NCI-H2029 (cell line): ENCODE measurements at places on chromosomes 12 and 14.

GRCh38 chr12:97940629-97941028 is 478.0 kb downstream of the RMST start:
- no peak for DNase-seq

DNA sequence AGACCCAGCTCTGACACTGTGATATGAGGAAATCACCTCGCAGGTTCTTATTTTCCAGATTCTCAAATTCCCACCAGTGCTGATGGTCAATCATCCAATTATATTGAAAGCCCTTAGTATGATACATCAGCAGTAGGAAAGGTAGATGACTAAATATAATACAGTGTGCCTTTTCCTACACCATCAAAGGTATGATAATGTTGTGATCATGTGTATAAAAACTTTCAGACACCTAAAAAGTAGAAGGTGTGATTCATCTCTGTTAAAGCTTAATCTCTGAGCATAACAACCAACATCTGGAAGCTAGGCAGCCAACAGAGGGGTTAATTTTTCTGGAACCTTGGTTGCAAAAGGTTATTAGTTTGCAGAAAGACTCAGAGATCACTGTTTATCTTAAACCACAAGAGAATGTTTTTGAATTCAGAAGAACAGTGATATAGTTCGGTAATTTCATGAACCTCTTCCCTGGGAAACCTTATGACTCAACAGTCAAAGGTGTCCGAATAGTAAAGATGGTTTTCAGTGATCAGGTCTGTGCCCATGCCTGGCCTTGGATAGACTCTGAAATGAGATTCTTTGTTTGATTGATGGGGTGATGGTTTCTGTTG is 122.5 kb downstream of the ETV6 start:
- DNase-seq = no peak

DNA sequence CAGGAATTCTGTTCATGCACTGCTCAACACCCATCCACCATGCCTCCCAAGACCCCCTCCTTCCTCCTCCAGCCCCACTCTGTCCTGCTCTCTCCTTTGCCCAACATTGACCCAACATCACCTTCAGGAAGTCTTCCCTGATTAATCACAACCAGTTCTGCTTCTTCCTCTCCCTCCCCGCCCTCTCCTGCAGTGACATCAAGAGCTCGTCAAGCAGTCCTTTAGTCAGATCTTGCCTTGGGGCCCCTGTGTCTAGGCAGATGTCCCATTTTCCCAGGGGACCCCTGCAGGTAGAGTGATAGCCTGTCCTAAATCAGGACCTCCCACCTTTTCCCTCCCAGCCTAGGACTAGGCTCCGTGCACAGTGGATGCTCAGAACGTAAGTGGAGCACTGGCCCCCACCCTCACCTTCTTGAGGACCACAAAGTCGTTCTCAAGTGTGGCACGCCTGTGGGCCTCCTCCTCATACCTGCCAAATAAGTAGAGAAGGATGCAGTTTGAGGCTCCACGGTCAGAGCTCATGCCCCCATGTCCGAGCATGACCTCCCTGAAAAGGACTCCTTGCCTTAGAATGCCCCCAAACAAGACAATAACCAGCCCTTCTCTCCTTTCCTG is 2.3 kb downstream of the KRT78 start:
- DNase-seq = no peak

GRCh38 chr12:93740751-93741150 is 63.6 kb downstream of the CRADD start:
- DNase-seq = no peak

- DNase-seq = no peak
These were observed 36.4 kb upstream of the EML1 start for GRCh38 chr14:99756796-99757195.

DNA sequence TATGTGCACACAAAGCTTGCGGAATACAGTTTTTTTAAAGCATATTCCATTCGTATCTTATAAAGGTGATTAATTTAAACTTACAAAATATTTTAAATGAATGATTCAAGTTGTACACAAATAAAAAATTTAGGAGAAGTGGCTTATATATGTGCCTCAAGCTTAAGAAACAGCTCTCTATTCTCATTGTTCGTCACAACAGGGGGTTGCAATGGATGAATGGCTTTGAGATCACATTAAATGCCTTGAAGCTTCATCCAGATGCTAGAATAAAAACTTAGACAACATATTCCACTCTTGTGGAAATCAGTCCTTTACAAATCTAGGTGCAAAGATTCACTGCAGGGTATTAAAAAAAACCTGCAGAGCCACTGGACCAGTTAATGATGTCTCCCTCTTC is 303.9 kb upstream of the LRFN5 start:
- no peak for DNase-seq

GRCh38 chr14:24084440-24084839 is 9.7 kb upstream of the PCK2 start:
- no peak for DNase-seq

- peak; percentile 84 for DNase-seq
These were observed 18.0 kb upstream of the CACNA1C start for GRCh38 chr12:2034633-2035430.

- DNase-seq = no peak
These were observed 397.7 kb downstream of the MDGA2 start for GRCh38 chr14:47277703-47278102.

GRCh38 chr14:81157431-81157830 is 63.3 kb downstream of the GTF2A1 start:
- DNase-seq = no peak

DNA sequence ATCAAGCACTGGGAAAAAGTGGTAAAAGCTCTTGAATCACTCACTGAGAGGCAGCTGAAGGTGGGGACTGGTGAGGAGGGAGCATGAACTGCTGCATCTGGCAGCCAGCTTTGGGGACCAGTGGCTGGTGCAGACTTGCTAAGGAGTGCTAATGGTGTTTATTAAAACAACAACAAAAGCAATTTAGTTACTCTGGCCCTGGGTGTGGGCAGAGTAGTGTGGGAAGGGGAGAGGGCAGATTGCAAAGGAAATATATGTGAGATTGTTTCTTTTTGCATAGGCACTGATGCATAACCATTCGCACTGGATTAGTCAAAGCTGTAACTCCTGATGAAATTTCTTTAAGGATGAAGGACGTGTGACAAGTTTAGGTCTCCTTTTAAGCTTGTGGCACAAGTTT is 8.1 kb downstream of the TXNRD1 start:
- no peak for DNase-seq

- DNase-seq = peak; percentile 41
These were observed 483 bp downstream of the POC1B start for GRCh38 chr12:89525305-89525823.

DNA sequence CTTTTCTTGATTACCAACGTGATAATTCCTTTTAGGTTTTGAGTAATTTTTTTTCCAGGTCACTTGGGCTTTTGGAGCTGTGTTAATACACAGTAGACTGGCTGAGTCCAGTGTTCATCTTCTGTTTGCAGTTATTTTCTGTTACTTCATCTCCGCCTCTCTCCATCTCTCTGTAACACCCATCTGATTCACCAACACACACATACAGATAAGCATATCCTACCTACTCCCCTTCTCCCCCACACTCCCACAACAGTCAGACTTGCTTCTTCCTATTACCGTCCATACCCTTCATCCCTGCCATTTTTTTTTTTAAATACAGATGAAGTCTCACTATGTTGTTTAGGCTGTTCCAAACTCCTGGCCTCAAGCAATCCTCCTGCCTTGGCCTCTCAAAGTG is 72.7 kb upstream of the MANSC4 start:
- DNase-seq = no peak

DNA sequence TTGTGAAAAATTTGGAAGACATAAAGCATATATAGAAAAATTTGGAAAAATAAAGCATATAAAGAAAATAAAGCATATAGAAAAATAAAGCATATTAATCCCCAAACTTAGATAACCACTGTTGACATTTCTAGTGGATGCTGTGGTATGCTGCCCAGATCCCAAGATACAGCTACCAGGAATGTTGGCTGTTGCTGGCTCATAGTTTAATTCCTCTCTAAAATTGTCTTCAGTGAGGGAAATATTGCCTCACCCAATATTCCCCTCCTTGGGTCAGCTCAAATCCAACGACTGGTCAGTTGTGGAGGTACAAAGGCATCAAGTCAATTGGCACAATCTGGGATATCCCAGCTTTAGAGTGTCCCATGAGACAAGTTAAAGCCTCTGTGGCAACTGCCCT is 10.1 kb upstream of the KICS2 start:
- DNase-seq = no peak

DNA sequence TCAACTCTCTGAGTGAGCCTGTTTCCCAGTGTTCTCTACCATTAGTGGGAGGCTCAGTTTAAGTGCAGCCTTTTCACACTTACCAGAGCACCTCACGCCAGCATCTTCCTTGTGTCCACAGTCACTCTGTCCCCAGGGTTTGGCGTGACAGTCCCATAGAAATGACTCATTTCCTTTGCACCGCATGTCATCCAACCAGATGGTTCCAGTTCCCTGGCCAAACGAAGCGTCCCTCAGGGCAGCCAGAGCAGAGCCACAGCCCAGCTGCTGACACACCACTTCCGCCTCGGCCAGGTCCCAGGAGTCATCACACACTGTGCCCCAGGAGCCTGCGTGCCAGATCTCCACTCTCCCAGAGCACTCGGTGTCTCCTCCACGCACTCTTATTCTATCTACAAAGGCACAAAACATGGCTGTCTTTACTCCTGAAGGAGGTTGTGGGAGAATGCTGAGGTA is 65.4 kb downstream of the ACSM4 start:
- no peak for DNase-seq

DNA sequence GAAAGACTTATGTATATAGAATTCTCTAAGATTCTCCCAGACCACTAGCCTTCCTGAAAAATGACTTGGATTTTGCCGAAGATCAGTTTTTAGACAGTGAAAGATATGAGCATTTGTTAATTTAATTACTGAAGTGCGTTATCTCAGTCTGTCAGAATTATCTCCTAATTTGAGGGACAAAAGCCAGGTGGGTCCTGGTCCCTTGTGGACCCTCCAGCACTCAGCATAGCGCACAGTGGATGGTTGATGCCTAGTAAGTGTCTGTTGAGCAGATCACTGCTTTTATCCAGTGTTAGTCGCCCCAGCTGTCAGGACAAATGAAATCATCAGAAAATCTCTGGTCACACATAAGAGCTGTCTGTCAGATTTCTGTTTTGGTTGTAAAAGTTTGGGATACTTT is 80.4 kb downstream of the EML1 start:
- DNase-seq = no peak

DNA sequence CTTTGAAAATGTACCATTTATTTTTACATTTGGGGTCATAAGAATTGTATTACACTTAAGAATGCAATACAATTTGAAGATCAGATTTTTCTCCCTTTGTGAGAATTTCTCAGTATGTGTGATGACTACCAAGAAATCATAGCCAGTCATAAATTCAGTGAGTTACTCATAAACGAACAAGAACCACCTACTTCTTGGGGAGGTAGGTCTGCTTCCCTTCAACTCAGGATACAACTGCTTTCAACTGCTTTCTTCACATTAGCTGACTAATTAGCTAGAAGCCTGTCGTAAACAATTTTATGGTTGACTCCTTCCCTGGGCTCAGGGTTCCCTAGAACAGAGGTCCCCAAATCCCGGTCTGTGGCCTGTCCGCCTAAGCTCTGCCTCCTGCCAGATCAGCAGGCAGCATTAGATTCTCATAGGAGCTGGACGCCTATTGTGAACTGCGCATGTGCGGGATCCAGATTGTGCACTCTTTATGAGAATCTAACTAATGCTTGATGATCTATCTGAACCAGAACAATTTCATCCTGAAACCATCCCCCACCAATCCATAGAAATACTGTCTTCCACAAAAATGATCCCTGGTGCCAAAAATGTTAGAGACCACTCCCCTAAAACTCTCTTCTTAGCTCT is 3.7 kb downstream of the ANG start:
- DNase-seq = no peak

- peak; percentile 90 for DNase-seq
These were observed 295.7 kb upstream of the PRKD1 start for GRCh38 chr14:30223385-30223785.

DNA sequence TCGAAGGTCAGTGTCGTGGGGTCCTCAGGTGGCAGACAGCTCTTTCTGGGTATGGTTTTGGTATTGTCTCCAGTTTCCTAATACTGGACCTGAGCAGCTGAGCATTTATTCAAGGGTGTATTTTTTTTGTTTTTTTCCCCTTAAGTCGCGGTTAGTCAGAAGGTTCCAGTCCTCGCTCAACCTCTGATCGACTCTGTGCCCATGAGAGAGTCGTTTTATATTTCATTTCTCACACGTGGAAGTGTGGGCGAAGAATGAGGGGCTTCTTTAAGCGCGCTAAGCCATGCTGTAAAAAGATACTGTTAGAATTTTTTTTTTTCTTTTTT is 499 bp downstream of the MIPOL1 start:
- DNase-seq = no peak
